ENCODE measurements at places on chromosomes 3 and 15.

- DNase-seq = no peak
Observed at GRCh38 chr15:62977952-62978811, 64.4 kb upstream of the TPM1 start.

GRCh38 chr3:177807150-177807875, 610.0 kb upstream of the TBL1XR1 start:
- DNase-seq = no peak

GRCh38 chr15:63043335-63044076, 959 bp downstream of the TPM1 start:
- no peak for DNase-seq

- no peak for DNase-seq
Observed at GRCh38 chr3:112303764-112304325, 9.8 kb upstream of the SLC9C1 start.

- no peak for DNase-seq
Observed at GRCh38 chr15:53038655-53038941, 248.5 kb upstream of the ONECUT1 start.

- DNase-seq = no peak
Observed at GRCh38 chr3:140019946-140020345, 85.0 kb downstream of the CLSTN2 start.

GRCh38 chr3:113552851-113553250, 20.5 kb downstream of the SIDT1 start:
- no peak for DNase-seq

DNA sequence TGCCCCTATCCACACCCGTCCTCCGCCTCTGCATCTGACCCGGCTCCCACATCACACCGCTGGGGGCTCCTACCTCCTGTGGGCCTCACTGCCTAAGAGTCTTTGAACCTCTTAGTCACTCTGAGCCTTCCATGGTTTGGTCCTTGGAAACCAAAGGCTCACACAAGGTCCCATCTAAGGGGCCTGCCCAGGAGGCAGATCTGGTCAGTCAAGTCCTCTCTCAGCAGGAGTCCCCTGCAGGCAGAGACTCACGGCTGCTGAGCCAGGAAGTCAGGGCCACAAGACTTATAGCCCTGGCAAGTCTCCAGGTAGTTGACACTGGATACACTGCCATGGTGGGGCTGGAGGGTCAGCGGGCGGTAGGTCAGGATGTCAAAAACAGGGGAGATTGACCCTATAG, 31.2 kb upstream of the ALDH1L1 start:
- no peak for DNase-seq

- DNase-seq = no peak
Observed at GRCh38 chr3:119858957-119859356, 77.1 kb downstream of the NR1I2 start.

DNA sequence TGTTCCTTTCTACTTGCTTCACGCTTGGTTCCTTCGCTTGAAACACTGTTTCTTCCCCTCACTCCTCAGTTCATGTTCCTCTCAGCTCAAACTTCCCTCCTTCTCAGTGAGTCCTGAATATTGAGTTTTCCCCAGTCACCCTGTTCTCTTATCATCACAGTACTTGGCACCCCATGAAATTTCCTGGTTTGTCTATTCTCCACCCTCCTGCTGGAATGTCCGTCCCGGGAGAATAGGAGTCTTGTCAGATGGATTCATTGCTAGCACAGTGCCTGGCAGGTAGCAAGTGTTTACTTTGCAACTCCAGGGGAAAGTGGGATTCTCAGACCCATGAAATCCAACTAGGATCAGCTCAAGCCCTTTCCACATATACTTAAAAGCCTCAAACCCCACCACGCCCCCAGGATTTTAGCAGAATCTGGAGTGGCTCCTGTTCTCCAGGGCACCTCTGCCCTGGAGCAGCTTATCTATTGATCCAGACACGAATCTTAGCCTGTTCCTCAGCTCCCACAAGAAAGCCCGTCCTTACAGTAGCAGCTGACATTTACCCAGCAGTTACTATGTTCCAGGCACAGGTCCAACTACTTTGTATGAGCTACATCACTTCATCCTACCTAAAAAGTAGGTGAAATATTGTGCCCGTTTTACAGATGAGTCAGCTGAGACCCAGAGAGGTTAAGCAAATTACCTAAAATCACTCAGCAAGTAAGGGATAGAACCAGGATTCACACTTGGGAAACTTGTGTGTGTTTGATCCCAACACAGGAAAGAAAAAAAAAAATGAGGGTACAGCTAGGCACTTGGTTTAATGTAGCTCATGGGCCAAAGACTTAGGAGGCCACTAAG, 36.8 kb upstream of the MAP3K13 start:
- no peak for DNase-seq

DNA sequence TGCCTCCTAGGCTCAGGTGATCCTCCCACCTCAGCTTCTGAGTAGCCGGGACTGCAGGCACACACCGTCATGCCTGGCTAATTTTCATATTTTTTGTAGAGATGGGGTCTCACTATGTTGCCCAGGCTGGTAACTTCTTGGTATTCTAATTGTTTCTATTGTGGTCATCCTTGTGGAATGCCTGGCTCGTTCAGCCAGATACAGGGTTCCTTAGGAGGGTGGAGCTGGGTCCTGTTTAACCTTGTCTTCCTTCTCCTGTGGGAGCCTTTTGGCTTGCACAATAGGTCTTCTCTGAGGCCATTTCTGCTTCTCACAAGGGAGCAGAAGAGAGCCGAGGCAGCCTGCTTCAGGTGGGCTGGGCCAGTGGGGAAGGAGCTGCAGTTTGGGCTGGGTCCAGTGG, 15.7 kb downstream of the PLEKHO2 start:
- DNase-seq = no peak

DNA sequence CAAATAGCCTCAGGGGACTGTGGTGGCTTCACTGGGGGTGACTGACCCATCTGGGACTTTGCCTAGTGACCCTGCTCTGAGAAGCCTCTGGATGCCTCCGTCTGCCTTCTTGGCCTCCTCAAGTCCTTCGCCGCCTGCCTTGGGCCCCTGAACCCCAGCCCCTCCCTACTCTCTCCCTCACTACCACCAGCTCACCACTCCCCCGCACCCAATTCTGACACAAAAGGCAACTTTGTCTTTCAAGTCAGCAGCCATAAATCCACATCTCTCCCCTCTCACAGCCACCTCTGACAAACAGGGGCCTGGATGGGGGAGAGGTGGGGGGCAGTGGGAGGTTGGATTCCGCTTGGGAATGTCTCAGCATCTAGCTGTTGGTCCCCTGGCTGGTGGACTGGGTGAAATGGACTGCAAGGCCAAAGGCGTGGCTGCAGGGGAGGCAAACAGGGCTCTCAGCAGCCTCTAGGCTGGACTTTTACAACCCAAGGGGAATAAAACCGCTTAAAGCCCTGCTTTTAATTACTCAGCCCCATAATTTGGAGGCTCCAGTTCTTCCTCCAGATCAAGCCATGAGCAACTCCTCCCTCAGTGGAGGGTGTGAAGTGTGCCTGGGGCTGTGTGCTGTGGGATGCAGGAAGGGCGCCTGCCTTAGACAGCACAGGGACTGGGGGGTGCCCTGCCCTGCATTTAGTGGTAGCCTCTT, 33.4 kb downstream of the IGDCC3 start:
- DNase-seq = no peak

DNA sequence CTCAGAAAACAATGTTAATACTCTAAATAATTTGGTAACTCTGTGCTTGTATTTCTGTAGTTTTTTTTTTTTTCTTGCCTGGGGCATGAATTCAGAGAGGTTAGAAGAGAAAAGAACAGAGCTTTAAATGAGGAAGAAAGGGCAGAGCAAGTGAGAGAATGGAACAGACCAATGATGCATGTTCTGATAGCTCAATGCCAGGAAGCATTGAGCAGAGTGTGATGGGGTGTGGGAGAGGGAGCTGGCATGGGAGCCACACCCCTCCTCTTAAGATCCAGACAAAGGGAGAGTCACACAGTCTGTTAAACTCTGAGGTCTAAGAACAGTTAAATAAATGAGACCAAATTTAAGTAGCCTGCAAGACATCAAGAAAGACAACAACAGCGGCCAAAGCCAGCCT, 538.6 kb downstream of the TUSC7 start:
- DNase-seq = no peak

GRCh38 chr3:28502397-28502937, 153.8 kb upstream of the AZI2 start:
- no peak for DNase-seq

GRCh38 chr3:42182555-42182954, 83.4 kb downstream of the CCK start:
- no peak for DNase-seq

DNA sequence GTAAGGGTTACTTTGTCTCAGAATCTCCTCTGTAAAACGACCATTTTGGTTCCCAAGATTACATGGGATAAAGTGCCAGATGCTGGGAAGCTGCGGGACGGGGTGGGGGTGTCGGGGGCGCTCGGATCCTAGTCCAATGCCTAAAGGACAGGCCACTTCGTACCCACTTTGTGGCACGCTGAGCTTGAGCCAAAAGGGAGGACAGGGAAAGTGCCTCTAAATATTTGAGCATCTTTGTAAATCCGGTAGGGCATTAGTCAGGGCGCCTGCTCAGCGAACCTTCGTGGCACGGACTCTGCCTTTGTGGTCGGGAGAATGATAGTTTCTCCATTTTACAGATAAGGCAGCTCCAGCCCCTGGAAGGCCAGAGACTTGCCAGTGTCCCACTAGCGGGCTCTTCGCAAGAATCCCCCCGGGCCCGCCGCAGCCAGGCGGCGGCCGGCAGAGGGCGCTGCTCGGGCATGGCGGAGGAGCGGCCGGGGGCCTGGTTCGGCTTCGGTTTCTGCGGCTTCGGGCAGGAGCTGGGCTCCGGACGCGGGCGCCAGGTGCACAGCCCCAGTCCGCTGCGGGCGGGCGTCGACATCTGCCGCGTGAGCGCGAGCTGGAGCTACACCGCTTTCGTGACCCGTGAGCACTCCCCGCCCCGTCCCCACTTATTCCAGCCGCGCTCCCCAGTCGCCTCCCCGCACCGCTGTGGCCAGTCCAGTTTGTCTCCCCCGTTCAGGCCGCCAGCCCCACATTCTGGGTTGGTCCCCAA, 1.8 kb downstream of the RCCD1 start:
- DNase-seq = peak; percentile 13

DNA sequence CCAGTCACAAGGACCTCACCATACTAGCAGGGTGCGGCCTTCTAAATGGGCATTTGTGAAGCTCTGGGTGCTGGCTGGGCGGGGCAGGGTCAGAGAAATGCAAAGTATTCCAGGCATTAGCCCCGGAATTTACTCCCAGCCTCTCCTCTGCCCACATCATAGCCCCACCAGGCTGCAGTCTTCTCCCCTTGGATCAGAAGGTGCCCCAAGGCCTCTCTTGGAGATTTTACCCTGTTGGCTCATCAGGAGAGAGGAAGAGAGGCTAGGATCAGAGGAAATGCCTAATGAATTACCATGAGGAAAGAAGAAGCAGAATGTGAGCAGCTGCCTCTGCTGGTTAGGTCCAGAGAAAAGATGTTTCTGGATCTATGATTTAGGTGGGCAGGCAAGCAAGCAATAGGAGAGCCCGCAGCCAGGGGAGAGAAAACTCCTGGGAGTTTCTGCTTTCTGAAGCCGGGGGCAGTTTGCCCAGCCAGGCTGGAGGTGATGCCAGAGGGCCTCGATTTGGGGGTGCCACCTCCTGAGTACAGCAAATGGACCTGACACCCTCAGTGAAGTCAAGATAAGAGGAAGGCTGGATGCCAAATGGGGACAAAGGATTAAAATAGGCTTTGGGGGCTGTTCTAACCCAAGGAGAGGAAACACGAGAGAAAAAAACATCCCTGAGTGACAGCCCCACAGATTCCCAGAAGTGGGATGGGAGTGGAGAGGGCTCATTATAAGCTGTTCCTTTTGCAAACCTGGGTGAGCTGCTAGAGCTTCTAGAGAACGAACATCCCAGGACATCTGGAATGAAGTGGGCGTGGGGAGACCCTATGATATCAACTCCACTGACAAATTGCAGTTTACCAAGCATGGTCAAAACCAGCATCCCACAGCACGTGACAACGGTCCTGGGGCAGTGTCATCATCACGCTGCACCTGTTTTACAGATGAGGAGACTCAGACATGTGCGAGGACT, 65.4 kb downstream of the BDH1 start:
- no peak for DNase-seq

GRCh38 chr3:195107593-195107992, 163.4 kb downstream of the XXYLT1 start:
- DNase-seq = no peak

DNA sequence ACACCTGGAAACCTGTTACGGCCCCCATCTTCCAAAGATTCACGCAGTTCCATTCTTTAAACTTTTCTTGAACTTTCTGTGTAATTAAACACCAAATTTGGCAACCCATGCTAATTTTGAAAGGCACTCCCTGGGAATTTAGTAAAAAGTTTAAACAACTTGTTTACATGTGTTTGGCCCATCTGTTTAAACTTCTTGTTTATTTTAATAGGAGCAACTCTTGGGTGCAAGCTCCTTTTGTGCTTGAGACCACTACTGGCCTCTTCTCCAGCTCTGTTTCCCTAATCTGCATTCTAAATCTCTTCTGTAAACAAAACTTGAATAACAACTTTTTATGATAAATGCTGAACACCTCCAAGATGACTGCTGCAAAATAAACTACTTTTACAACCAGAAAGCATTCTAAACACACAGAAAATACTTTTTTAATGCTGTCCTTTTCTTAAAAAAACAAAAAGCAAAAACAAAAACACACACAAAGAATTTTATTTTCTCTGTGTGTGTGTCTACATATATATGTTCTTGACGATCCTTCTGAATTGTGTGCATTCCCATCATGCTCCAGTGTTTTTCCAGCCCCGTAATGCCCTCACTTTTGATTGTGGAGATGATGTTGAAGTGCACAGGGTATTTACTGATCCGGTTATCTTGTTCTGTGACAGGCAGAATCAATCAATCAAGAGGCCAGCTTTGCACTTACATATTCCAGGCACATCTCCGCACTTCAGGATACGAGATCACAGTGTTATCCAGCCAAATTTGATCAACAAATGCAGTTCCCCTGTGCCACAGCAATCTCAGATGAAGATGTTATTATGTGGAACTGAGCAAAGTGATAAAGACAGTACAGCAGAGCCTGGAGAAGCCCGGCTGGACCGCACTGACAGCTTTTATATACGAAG, 416.9 kb downstream of the FOXP1 start:
- DNase-seq = no peak

- no peak for DNase-seq
Observed at GRCh38 chr3:52193065-52193464, 4.9 kb upstream of the ALAS1 start.

DNA sequence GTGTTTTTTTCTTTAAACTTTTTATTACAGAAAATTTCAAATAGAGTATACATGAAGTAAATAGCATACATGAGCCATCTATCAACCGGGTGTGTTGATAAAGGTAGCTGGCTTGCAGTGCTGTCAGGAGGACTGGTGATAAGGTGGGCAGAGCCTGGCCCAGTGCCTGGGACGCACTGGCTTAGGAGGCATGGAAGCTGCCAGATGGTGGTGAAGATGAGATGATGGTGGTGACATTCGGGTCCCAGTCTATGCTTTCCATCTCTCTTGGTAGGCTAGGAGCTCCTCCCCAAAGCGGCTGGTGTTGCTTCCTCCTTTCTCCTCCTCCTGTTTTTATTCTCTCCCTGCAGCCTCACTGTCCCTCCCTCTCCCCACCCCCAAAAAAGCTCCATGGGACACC, 101.7 kb downstream of the ADCY5 start:
- DNase-seq = no peak

GRCh38 chr3:119349354-119350041, 55.3 kb downstream of the ARHGAP31 start:
- no peak for DNase-seq

GRCh38 chr3:72266016-72266370, 481.0 kb upstream of the PROK2 start:
- DNase-seq = no peak

GRCh38 chr3:127768346-127769008, 53.8 kb downstream of the MGLL start:
- no peak for DNase-seq

Measured in NCI-H524 treated with DMSO at 0.1 percent for 48 hours (cell line).